ENCODE measurements at places on chromosomes 4 and X.

- H3K4me3 ChIP-seq, result no peak overlapping the region
- no peak overlapping the region for H3K27ac ChIP-seq
- no peak for DNase-seq
- no peaks in the 10 kb centered on the region for H3K4me1 ChIP-seq
- no peaks in the 10 kb centered on the region for H3K27me3 ChIP-seq
Measured at GRCh38 chr4:75708218-75708691, 16.1 kb upstream of the USO1 start.

- DNase-seq, result no peak
- H3K4me3 ChIP-seq, result no peak overlapping the region
- no peaks in the 10 kb centered on the region for H3K36me3 ChIP-seq
- no peaks in the 10 kb centered on the region for H3K27me3 ChIP-seq
- no peak overlapping the region for H3K27ac ChIP-seq
Measured at GRCh38 chr4:102411408-102411807, 66.1 kb upstream of the SLC39A8 start.

DNA sequence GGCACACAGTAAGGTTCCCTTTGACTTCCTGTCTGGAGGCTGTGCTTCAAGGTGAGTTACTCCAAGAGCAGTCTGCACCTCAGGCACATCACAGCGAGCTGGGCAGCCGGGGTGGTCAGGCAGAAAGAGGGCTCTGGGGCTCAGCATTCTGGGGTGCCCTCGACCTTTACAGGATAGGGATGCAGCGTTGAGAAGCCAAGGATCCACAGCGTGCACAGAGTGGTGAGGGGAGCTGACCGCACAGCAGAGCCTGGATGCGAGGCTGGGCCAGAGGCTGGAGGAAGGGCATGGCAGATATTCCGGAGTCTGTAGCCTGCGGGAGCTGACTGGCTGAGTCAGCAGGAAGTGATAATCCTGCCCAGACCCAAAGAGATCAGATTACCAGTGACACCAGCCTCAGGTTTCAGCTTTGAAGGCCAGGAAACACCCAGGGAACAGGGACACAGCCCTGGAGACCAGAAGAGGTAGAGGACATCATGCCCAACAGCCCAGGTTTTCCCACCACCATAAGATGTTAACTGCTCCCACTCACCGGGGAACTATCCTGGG, 38.4 kb upstream of the PDLIM3 start:
- no peaks in the 10 kb centered on the region for H3K27me3 ChIP-seq
- no peaks in the 10 kb centered on the region for H3K36me3 ChIP-seq
- no peak overlapping the region for H3K4me3 ChIP-seq
- H3K4me1 ChIP-seq, result peaks cover 28% of the 10 kb centered on the region

DNA sequence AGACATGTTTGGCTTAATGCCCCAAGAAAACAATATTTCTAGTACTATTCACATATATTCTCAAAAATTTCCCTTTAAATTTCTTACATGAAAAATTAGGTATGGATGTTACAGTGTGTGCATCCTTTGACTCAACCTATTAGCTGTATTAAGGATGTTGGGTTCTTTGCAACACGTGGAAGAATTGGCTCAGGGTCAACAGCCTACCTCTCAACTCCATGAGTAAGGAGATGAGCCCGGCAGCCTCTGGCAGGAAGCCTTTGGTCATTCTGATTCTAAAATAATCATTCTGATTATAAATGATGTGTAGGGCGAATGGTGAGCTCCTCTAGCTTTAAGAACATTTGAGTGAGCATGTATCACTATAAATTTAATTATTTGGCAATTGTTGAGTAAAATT, 148.0 kb upstream of the WDFY3 start:
- H3K4me3 ChIP-seq, result no peak overlapping the region
- no peaks in the 10 kb centered on the region for H3K36me3 ChIP-seq
- DNase-seq, result no peak
- no peak overlapping the region for H3K27ac ChIP-seq
- H3K4me1 ChIP-seq, result no peaks in the 10 kb centered on the region

- no peaks in the 10 kb centered on the region for H3K36me3 ChIP-seq
- H3K4me1 ChIP-seq, result no peaks in the 10 kb centered on the region
- H3K27me3 ChIP-seq, result no peaks in the 10 kb centered on the region
Measured at GRCh38 chrX:139892512-139892911, 40.3 kb downstream of the ATP11C start.

DNA sequence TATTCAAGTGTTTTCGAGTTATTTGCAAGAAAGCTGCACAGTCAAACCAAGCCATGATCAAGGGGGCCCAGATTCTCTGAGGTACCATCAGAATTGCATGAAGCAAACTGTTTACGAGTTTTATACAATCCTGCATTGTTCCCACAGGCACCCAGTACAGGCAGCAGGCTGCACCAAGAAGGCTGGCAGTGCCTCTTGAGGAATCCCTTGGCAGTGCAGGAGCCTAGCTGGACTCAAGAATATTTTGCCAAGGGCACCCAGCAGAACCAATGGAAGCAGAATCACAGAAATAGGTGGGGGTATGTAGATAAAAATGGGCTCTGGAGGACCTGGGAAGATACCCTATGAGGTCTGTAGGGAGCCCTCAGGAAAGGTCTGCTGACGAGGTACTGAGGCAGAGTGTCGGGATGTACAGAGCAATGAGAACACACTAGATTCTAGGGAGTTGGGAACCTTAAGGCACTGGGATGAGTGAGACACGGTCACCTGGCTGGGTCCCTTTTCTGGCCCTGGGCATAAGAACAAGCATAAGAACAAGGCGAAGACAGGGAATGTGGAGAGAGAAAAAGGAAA, 2.5 kb upstream of the PLP1 start:
- H3K4me1 ChIP-seq, result no peaks in the 10 kb centered on the region
- no peak for DNase-seq
- no peaks in the 10 kb centered on the region for H3K36me3 ChIP-seq

- no peak overlapping the region for H3K4me3 ChIP-seq
- DNase-seq, result no peak
- no peaks in the 10 kb centered on the region for H3K36me3 ChIP-seq
- no peak overlapping the region for H3K27ac ChIP-seq
- no peaks in the 10 kb centered on the region for H3K4me1 ChIP-seq
Measured at GRCh38 chrX:24097741-24098260, 43.0 kb downstream of the EIF2S3 start.

GRCh38 chrX:102846544-102847236, 90.4 kb upstream of the RAB40AL start:
- no peak for DNase-seq
- no peaks in the 10 kb centered on the region for H3K4me1 ChIP-seq
- H3K27ac ChIP-seq, result no peak overlapping the region

GRCh38 chrX:11399489-11400094, 106.4 kb downstream of the AMELX start:
- no peaks in the 10 kb centered on the region for H3K4me1 ChIP-seq
- no peak for DNase-seq
- no peak overlapping the region for H3K27ac ChIP-seq
- H3K4me3 ChIP-seq, result no peak overlapping the region

GRCh38 chr4:11720292-11720691, 291.6 kb upstream of the HS3ST1 start:
- no peak overlapping the region for H3K27ac ChIP-seq
- H3K27me3 ChIP-seq, result no peaks in the 10 kb centered on the region
- no peaks in the 10 kb centered on the region for H3K36me3 ChIP-seq

DNA sequence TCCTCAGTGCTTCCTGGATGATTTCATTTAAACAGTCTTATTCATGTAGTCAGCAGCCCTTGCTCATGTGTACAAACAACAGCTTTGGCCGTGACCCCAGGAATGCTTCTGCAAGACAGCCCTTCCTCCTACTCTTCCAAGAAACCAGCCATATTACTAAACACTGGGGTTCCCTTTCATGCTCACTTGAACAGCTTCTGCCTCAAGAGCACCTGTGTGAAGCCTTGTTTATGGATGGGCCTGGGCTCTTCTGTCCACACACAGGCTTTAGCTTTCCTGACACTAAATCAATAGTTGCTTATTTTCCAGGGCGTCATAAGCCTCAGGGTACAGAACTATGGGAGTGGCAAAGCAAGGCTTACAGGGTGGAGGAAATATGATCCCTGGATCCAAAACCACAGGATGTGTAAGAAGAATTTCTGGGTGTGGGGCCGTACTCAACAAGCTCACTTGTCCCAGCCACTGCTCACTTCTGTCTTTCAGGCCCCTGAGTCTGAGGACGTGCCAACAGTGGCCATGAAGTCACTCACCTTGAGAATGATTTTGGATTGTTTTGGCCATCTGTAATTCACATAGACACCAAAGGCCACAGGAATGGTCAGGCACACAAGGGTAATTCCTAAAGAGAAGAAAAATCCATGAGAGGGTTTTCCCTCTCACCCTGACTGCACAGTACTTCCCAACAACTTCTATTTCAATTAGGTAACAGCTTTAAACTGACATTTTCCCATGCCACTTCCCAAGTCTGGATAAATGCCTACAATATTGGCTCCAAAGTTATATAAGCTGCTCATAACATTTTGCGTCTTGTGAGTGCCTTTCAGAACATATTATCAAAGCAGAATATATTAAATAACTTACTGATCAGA, 17.7 kb downstream of the SLC10A6 start:
- H3K4me3 ChIP-seq, result no peak overlapping the region
- no peaks in the 10 kb centered on the region for H3K4me1 ChIP-seq
- DNase-seq, result no peak

DNA sequence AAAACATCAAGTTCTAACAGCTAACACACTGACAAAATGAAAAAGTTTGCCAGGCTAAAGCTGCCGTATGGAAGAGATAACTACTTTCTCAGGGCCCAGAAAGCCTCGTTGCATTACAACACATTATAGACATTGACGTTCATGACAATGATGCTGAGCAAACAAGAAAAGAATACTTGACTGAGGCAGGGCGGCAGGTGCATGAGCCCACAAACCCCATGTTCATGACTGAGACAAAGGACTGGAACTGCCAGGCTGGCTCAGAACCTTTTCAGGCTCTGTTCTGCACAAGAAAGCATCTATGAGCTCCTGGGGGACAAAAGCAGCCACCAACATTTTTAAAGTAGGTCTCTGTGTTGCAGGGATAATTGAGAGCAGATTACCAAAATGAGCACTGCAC, 13.6 kb downstream of the TLR6 start:
- DNase-seq, result no peak
- H3K27ac ChIP-seq, result no peak overlapping the region
- H3K4me3 ChIP-seq, result no peak overlapping the region
- H3K36me3 ChIP-seq, result no peaks in the 10 kb centered on the region

- no peaks in the 10 kb centered on the region for H3K4me1 ChIP-seq
- no peak overlapping the region for H3K27ac ChIP-seq
- no peak overlapping the region for H3K4me3 ChIP-seq
- no peak for DNase-seq
- H3K27me3 ChIP-seq, result no peaks in the 10 kb centered on the region
Measured at GRCh38 chrX:5549512-5549911, 679.2 kb downstream of the NLGN4X start.
